IMR-90 (cell line): ENCODE measurements at places on chromosomes 2 and 18. TPM values are rescaled to one million over a fixed set of nuclear protein-coding genes. Genes with fewer than 3 reads are reported as not detected.

Gene RNF25
- total RNA-seq, result 54.4 and 56.5 TPM in 2 replicates

Gene ELOA2
- not detected in 2 replicates for total RNA-seq

Gene ALPG
- not detected in 2 replicates for total RNA-seq

Gene PKP4
- 37.5 and 37.8 TPM in 2 replicates for total RNA-seq

Gene SLC9A4
- total RNA-seq, result not detected in 2 replicates

Gene MC4R
- 0.18 and 0.28 TPM in 2 replicates for total RNA-seq

Gene YES1
- 62.0 and 96.9 TPM in 2 replicates for total RNA-seq

Gene TCF23
- not detected in 2 replicates for total RNA-seq

Gene RESP18
- total RNA-seq, result not detected in 2 replicates

Gene KCNG2
- total RNA-seq, result not detected in 2 replicates

Gene NEMP2
- total RNA-seq, result 1.3 and 2.2 TPM in 2 replicates

Gene REG1B
- not detected in 2 replicates for total RNA-seq

Gene SNTG2
- total RNA-seq, result under 0.01 and 0.56 TPM in 2 replicates

Gene TIMM21
- total RNA-seq, result 41.9 and 42.8 TPM in 2 replicates

Gene RAPGEF4
- total RNA-seq, result 3.2 and 3.6 TPM in 2 replicates
